ENCODE measurements at places on chromosomes 5 and 9. TPM values are rescaled to one million over a fixed set of nuclear protein-coding genes. Genes with fewer than 3 reads are reported as not detected.

TEK gene
- total RNA-seq: under 0.01 TPM

ZBTB43 gene
- total RNA-seq: 14.3 TPM

TLR4 gene
- 0.64 TPM for total RNA-seq

CCDC192 gene
- total RNA-seq: not detected

COL23A1 gene
- total RNA-seq: 0.43 TPM

TCF7 gene
- 0.24 TPM for total RNA-seq

HAPLN1 gene
- under 0.01 TPM for total RNA-seq

LEAP2 gene
- 0.21 TPM for total RNA-seq

PRR16 gene
- 0.48 TPM for total RNA-seq

CDKN2A gene
- total RNA-seq: 0.64 TPM

EPB41L4A gene
- 3.6 TPM for total RNA-seq

C9orf50 gene
- not detected for total RNA-seq

FGD3 gene
- total RNA-seq: 1.2 TPM

NEK6 gene
- 13.2 TPM for total RNA-seq

CTNND2 gene
- not detected for total RNA-seq

PCDHA1 gene
- total RNA-seq: not detected

PKD2L2 gene
- under 0.01 TPM for total RNA-seq

SLC36A2 gene
- not detected for total RNA-seq

TAF1L gene
- under 0.01 TPM for total RNA-seq

NMUR2 gene
- not detected for total RNA-seq

LHX3 gene
- not detected for total RNA-seq

PCAT7 gene
- under 0.01 TPM for total RNA-seq

TRIO gene
- total RNA-seq: 140 TPM

TMEM38B gene
- total RNA-seq: 37.1 TPM

CDH6 gene
- total RNA-seq: 38.6 TPM

MCTP1 gene
- total RNA-seq: 19.4 TPM

SPATA6L gene
- total RNA-seq: 3.9 TPM

WNK2 gene
- total RNA-seq: 0.24 TPM

ABITRAM gene
- total RNA-seq: 2.2 TPM

FGFR4 gene
- total RNA-seq: 4.6 TPM

FOXD4L5 gene
- total RNA-seq: 0.24 TPM

GRK6 gene
- total RNA-seq: 32.8 TPM

HAVCR2 gene
- 0.43 TPM for total RNA-seq

ITK gene
- total RNA-seq: not detected

KIAA1958 gene
- total RNA-seq: 2.8 TPM

WNT8A gene
- not detected for total RNA-seq

CCDC171 gene
- total RNA-seq: 1.9 TPM

EMB gene
- total RNA-seq: 42.6 TPM

FRMD3 gene
- total RNA-seq: 0.43 TPM

GZMA gene
- total RNA-seq: not detected

ZNF300 gene
- 2.7 TPM for total RNA-seq

TARS1 gene
- total RNA-seq: 437 TPM

WHRN gene
- total RNA-seq: 0.96 TPM

TPM2 gene
- 61.0 TPM for total RNA-seq

ABO gene
- total RNA-seq: under 0.01 TPM

ZNF366 gene
- not detected for total RNA-seq

PCDHGA12 gene
- total RNA-seq: 3.9 TPM

CDKN2B-AS1 gene
- 2.7 TPM for total RNA-seq

BTNL8 gene
- total RNA-seq: not detected

MARVELD2 gene
- 24.8 TPM for total RNA-seq
